ENCODE measurements at places on chromosomes 1 and 21. TPM values are rescaled to one million over a fixed set of nuclear protein-coding genes. Genes with fewer than 3 reads are reported as not detected.

Gene RGS13
- total RNA-seq: not detected

Gene CHI3L2
- total RNA-seq: 10.5 TPM

DNA sequence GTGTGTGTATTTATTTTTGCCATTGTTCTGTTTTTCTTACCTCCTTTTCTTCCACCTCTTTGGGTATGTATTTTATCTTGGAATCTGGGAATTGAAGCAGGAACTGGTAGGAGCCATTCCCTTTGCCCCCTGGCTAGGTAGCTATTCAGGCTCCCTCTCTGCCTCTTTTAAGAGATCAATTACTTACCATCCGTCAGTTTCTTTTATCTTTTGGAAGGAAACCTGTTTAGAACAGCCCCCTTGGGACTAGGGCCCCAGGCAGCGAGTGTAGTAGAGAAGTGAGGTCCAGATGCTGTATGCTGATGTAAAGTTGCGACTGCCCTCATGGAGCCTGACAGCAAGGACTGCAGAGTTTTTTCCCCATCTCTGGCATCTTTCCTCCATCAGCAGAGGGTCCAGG lies 41.6 kb downstream of the KIRREL1 start:
- DNase-seq: no peak

DNA sequence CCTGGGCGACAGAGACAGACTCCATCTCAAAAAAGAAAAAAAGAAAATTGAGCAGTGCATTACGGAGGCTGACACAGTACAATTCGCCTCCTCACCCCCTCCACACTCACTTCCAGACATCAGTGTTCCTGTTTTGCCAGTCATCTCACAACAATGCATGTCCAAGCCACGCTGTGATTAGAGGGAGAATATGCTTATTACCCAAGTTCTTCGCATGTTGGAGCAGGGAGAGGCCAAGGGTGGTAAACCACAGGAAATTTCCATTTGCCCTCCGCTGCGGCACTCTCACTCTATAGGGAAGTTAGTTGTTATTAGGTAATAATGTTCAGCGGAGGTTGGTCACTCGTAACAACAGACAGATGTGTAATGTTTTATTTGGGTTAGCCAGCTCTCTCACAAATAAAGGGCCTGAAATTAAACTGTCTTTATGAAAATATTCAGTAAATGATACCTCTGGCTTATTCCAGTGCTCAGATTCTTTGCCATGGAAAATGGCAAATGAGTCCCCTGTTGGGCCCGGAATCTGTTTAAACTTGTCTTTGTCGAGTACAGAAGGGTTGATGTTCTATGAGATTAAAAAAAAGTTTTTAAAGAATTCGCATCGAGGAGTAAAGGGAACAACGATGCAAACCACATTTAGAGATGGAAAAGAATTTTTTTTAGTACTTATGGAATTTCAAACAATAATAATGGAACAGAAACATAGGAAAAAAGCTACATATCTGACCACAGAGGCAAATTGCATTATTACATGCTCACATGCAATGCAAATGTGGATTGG lies 33.1 kb downstream of the KCNJ15 start:
- DNase-seq: peak; percentile 98

DNA sequence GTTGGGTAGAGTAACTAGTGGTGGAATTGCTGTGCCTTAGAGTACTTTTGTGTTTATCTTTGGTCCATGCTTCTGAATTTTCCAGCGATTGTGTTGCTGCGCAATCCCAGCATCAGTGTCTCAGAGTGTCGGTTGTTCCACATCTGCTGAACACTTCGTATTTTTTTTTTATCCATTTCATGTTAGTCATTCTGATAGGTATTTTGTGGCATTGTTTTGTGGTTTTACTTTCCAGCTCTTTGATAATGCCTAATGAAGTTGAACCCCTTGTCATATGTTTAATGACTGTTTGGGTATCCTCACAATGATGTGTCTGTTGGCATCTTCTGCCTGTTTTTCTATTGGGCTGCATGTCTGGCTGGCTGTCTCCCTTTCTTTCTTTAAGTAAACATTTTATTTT lies 13.6 kb downstream of the TUFT1 start:
- DNase-seq: peak; percentile 25

DNA sequence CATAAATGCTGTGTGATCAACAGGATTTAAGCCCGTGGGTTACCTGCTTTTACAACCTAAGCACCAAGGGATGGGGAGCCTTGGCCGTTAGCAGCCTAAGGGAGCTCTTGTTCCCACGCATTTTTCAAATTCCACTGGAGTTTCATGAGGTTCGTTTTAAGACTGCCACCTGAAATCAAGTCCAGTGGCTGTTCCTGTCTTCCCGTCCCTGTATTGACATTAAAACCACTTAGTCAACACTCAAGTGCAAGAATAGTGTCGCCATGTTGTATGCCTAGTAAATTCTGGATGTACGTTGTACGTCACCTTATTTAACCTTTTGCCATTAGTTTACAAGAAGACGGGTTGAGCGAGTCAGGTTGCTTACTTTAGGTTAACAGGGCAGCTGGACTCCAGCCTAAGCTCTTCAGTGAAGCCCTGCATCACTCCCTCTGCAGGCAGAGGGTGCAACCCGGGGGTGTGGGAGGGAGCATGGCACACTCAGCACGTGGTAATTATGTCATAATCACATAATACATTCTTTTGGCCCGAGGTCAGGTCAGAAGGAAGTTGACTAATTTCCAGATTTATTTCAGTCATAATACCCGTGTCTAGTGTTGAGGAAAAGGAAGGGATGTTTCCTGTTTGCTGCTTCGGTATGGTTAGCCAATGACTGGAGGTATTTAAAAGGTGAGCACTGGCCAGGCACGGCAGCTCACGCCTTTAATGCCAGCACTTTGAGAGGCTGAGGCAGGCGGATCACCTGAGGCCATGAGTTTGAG lies 42.5 kb downstream of the CNST start:
- DNase-seq: peak; percentile 83

Gene TRAF3IP3
- 0.65 TPM for total RNA-seq
